SJSA1 (cell line): ENCODE measurements at places on chromosomes 7 and 10.

GRCh38 chr10:76091926-76092325 is 660.5 kb downstream of the LRMDA start:
- DNase-seq = no peak

DNA sequence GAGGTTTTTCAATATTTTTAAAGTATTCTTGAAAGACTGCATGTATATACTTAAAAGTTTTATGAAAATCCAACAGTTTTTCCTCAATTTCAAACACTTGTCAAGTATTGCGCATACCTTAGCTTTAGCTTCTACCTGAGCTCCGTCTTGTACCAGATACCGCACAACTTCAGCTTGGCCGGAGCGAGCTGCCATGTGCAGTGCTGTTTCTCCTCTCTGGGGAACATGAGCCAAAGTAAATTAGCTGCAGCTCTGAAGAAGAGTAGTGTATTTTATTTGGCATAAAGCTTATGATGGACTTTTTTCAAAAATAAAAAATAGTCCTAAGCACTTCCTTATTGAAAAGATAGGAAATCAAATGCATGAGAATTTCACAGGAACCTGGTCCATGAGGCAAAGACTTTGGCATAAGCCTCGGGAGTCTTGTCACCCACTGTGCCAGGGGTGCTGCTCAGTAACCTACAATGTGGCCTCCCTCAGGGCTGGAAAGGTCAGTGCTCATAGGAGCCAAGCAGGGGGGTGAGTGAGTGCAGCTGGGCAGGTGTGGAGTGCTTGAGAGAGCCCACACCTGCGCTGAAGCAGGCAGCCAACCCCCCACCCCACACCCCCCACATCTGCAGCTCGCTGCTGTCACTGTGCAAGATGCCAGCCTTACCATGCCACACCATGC is 189.5 kb downstream of the ANK3 start:
- no peak for DNase-seq

GRCh38 chr7:82173400-82174021 is 270.1 kb downstream of the CACNA2D1 start:
- DNase-seq = no peak

DNA sequence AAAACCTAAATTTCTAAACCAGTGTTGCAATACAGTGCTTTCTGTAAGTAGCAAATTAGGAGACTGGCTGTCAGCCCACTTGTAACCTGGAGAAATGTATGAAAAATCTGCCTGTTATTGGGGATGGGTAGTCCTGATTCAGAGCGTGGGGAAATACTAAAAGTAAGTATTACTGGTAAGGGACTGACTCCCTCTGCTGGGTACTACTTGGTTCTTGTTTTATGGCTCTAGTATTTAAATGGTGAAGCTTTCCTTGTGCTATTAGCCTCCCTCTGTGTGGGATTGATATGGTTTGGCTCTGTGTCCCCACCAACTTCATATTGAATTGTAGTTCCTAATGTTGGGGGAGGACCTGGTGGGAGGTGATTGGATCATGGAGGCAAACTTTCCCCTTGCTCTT is 886.1 kb downstream of the SORCS1 start:
- DNase-seq = no peak
